ENCODE measurements at places on chromosomes 16 and 17.

DNA sequence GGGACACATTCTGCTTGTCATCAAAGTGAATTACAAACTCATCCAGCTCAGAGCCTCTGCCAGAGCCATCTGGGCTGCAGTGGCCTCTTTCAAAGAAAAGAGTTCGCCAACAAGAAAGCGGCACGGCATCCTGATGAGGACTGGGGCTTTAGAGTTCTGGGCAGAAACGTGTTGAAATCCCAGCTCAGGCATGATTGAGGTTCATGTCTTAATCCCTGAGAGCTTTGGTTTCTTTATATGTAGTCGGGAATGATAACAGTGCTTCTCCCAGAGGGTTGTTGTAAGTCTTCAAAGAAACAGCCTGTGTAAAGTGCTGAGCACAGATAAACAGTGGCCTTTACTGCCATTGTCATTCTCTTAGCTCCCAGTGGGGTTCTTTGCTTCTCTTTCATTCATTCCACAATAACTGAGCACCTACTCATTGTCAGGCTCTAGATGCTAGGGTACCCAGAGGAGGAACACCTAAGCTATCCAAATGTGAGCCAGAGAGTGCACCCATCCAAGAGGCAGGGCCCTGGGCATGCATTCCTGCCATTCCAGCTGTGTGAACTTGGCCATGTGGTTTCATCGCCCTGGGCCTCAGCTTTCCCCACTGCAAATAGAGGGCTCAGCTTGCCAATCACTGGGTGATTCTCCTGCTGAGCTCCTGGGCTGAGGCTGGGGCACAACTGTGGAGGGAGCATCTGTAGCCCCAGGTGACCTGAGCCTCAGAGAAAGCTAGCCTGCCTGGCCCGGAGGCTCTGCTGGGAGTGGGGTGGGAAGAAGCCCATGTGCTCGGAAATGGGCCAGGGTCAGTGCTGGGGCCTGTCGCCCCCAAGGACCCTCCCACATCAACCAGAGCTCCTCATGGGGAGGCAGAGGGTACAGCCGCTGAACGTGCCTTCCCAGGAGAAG lies 38.3 kb upstream of the CRHR1 start:
- no peak for DNase-seq

GRCh38 chr17:7714721-7715594 lies 2.6 kb upstream of the DNAH2 start:
- DNase-seq, result no peak

DNA sequence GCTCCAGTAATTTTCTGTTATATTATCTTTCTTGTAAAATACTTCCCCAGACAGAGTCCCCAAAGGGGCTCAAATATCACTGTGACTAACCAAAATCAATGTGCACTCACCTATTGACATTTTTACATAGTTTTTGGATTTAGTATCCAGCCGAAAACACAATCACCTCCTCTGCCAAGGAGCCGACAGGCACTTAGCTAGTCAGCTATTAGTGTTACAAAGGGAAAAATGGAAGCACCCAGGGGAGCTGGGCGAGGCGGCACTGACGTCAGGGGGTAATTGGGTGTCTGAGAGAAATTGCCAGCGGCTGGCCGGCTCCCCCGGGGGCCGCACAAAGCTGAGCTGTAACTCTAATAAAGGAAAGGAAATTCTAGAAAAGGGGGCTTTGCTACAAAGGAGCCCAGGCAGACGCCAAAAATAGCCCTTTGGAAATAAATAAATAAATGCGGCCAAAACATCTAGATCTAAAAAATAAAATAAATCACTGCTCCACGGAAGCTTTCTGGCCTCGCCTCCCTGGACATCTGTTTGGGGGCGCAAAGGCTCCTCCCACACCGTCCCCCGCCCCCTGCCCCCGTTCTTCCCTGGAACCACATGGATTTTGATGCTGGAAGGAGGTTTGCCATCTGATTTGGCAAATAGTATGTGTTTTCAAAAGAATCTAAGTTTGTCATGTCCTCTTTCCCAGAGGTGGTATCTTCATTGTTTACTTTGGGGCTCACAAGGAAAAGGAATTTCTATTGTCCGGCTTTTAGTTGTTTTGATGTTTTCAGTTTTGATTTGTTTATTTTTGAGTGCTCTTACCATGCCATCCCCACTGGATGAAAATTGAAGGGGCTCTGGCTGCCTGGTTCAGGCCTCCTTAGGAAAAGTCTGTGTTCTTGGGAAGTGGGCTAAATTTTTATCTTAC lies 156.7 kb downstream of the ZNF423 start:
- no peak for DNase-seq

DNA sequence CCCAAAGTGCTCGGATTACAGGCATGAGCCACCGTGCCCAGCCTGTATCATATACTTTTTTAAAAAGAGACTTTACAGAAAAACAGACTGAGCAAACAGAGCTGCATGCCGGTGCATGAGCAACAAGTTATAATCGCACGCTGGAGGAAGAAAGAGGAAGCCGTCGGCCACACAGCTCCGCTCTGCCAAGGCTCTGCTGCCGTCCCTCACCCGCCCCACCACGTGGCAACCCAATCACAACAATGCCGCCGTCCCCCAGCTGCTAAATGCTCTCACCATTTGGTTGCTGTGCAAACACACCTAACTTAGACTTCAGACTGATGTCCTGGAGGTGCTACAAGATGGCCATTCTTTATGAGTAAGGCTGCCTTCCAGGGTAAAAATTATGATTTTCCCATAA lies 83.5 kb downstream of the ADCY9 start:
- no peak for DNase-seq

DNA sequence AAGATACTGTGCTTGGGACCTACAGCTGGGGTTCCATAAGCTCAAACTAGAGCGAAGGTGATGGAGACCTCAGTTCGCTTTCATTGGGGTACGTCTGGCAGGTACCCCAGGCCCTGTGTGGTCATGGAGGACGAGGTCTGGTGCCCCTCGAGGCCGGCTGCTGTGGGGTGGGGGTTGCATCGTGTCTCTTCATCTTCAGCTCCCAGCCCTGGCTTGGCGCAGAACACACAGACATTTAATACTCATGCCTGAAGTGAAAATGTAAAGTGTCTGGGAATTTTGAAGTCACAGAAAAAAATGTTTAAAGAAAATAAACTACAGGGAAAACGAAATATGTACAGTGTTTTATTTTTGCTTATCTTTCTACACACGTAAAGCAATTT lies 80.5 kb downstream of the TBC1D16 start:
- DNase-seq, result no peak

DNA sequence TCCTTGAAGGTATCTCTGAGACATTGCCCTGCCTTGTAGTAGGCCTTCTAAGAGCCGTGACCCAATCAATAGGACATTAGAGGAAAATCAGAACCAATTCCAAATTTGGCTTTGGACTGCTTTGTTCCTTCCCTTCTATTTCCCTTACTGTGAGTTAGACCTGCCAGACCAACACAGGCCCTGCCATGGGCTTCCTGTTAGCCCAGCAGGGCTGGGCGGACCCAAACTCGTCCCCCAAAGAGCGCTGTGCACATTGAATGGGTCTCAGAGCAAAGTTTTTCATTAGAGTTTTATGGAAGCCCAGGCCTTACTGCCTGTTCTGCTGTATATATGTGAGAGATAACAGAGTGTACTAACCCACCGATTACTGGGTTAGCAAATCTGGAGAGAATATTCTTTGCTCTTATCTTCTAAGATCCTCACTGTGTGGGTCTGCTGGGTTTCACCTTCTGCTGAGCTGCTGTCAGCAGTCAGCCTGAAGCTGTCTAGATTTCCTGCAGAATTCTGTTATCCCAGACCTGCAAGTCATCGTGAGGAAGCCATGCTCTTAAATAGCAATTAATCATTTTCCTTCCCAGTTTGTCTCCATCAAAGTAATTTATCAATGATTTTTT lies 5.7 kb downstream of the ARHGAP44 start:
- no peak for DNase-seq

- no peak for DNase-seq
Measured at GRCh38 chr16:89708481-89708931, 7.0 kb upstream of the SPATA2L start.

DNA sequence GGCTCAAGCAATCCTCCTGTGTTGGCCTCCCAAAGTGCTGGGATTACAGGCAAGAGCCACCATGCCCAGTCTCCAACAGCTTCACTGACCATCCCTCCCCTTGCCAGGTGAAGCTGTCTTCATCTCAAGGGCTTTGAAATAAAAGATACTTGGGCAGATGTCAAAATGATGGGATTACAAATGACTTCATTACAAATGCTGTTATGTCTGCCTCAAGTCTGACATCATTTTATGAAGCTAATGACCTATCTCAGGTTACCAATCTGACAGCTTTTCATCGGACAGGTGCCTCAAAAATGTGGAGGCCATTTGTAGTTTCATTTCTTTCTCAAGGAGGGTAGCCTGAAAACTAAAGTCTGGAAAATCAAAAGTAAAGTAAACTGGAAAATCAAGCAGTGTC lies 323.7 kb upstream of the TBX2 start:
- no peak for DNase-seq

- DNase-seq, result no peak
Measured at GRCh38 chr17:42560246-42560645, 1.7 kb upstream of the COASY start.

DNA sequence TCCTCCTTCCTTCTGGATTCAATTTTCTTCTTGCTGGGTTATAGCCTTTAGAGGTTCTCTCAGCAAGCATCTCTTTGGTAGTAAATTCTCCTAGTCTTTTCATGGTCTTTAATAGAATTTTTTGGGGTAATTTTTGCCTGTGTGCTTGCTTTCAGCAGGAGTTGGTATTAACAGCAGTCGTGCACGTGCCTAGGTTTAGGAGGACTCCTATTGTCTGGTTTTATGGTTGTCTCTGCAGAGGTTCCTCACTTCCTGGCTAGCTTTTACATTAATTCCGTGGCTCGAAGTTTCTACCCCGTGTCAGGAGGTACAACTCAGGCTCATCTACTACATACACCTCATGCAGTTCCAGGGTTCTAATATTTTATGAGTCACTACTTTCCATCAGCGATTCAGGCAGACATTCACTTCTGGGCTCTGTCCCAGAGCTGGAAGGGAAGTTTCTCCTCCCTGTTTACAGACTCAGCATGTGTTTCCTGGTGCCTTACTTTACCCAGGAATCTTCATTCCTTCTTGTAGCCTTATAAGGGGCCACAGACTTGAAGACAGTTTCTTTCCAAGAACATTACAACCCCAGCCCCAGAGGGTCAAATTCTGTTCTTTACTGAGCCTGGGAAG lies 643.6 kb downstream of the HS3ST4 start:
- DNase-seq, result no peak

DNA sequence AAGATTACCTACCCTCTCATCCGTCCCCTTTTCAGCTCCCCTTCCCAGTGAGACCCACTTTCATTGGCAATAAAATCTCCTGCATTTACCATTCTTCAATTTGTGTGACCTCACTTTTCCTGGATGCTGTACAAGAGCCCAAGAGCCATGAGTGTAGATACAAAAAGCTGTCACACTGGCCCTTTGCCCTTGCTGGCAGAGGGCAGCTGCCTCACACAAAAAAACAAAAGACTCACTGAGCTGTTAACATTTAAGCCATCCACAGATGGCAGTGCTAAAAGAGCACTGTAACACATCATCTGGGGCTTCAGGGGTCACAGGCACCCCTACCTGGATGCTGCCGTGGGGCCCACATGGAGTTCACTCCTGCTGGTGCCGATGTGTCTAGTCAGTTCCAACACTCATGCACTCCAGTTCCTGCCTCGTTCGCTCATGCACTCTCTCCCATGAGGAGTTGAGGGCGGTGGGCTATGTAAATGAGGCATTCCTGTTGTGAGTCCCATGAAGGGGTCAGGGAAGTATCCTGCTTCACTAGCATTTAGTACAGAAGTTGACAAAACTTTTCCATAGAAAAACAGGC lies 123.1 kb downstream of the CA10 start:
- DNase-seq, result no peak

DNA sequence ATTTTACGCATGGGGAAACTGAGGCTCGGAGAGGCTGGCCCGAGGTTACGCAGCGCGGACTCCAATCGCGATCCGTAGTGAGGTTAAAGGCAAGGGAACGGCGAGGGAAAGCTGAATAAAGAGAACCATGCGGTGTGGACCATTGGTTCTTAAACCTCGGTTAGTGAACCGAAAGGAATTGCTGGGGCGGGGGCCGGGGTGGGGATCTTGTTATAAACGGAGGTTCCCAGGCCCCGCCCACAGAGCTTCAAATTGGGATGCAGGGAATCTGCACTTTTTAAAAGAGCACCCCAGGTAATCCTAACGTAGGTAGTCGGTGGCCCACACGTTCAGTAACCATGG lies 524 bp downstream of the IQCK start:
- no peak for DNase-seq

DNA sequence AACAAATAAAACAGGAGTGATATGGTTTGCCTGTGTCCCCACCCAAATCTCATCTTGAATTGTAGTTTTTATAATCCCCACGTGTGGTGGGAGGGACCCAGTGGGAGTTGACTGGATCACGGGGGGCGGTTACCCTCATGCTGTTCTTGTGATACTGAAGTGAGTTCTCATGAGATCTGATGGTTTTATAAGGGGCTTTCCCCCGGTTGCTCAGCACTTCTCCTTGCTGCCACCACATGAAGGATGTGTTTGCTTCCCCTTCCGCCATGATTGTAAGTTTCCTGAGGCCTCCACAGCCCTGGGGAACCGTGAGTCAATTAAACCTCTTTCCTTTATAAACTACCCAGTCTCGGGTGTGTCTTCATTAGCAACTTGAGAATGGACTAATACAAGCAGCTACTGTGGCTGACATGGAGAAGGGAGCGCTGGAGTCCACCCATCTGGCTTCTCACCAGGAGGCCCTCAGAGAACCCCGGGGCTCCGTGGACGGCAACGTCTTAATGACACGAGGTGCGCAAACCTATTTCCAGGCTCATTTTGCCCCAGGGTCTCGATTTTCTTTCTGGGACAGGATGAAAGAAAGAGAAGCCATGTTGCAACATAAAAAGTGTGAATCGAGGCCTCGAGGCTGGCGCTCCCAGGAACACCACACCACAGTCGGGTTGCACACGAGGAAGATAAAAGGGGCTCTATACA lies 129.5 kb downstream of the DYNLRB2 start:
- no peak for DNase-seq

GRCh38 chr17:50255766-50256635 lies 18.3 kb upstream of the TMEM92 start:
- no peak for DNase-seq

DNA sequence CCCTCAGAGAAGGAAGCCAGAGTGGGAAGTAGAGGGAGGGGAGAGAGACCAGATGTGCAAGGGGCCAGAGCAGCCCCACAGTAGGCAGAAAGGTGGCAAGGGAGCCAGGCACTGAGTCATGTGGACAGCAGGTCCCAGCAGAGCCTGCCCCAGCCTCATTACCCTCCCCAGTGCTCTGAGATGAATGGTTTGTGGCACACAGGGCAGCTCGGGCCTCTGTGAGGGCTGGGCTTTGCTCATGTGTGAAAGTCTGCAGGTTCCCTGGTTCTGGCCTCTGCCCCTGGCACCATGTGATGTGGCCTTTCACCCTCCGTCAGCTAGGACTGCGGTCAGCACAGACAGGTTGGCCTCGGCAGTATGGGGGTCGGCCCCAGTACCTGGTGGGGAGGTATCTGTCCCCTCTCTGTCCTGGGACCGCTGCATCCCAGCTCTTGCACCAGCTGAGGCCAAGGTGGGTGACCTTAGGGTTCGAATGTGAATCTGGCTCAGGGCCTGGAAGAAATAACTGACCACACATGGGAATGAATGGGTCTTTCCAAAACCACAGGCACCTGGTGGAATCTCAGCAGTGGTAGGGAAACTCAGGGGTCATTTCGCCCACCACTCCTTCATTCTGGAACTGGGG lies 8.9 kb downstream of the LRRC75A start:
- DNase-seq, result no peak

- DNase-seq, result no peak
Measured at GRCh38 chr17:65092262-65092661, 35.7 kb upstream of the GNA13 start.

All from activated CD4-positive, alpha-beta T cell treated with anti-CD3 and anti-CD28 coated beads, Interleukin-2, amount 50 U/mL, for 24 hours (primary cell).